Muscle of arm (tissue), 14 donors: ENCODE measurements at places on chromosomes 2 and 18. TPM values are rescaled to one million over a fixed set of nuclear protein-coding genes. Genes with fewer than 3 reads are reported as not detected.

Gene CPLX4
- polyA plus RNA-seq = not detected

Gene MTCL1
- 28.9 TPM for polyA plus RNA-seq

DNA sequence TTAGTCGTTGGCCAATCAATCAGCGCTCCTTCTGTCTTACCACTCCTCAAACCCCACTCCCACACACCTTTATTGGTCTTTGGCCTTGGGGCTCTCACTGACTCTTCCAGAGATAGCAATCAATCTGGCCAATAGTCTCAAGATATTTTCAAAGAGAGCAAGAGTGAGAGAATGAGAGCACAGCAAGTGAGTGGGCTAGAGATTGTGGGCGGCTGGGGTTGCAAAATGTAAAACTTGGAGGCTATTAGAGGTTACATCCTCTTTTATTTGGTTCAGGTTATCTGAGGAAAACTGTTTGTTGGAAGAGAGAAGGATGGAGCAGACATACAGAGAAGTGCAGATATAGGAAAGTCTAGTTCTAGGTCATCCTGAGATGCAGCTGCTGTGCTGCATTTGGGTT is 32.8 kb downstream of the TACR1 start:
- DNase-seq = no peak

- DNase-seq = peak; percentile 86
Observed at GRCh38 chr2:69013142-69013839, at the start of gene ANTXR1. TSS of gene ANTXR1 (plus strand) at chr2:69013179. CDS start at chr2:69013500, 321 bp downstream.

Gene INO80D
- polyA plus RNA-seq = 7.2 TPM

DNA sequence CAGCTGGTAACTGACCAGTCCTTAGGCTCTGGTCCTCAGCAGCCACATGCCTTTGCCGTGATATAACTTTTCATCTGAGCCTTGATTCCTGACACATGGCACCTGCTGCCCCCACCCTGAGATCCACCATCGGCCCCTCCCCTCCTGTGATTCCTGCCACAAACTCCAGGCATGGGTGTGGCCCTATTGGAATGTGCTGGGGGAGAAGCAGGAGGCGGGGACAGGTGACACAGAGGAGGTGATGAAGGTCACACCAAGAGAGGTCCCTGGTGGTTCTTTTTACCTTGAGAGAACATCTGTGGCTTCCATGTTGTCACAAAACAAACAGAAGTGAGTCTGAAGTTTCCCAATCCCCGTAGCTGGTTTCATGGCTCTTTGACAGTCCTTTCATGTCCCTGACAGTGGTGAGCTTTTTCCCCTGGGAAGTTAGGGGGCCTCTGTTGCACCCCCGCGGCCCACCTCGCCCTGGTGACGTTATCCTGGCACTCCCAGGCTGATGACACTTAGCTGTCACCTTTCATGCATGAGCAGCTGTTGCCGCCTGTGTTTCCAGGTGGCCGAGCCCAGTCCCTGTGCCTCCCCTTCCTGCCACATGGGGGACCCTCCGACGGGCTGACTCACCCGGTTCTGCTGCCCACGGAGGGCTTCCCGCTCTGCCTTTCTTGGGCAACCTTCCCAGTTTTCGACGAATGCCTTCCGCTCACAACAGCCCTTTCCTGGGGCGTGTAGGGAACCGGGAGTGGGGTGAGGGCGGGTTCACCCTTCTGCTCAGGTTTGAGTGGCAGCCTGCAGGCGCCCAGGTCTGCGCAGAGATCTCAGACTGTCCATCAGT is 66.3 kb upstream of the GLI2 start:
- no peak for DNase-seq

Gene DNAJC5G
- polyA plus RNA-seq = 0.28 TPM

GRCh38 chr2:241432824-241433448 is 75.4 kb downstream of the STK25 start:
- DNase-seq = no peak

- DNase-seq = peak; percentile 34
Observed at GRCh38 chr2:218806346-218806978, 24.5 kb downstream of the CYP27A1 start.

Gene KYNU
- 0.94 TPM for polyA plus RNA-seq

Gene DYNC2LI1
- 49.2 TPM for polyA plus RNA-seq

DNA sequence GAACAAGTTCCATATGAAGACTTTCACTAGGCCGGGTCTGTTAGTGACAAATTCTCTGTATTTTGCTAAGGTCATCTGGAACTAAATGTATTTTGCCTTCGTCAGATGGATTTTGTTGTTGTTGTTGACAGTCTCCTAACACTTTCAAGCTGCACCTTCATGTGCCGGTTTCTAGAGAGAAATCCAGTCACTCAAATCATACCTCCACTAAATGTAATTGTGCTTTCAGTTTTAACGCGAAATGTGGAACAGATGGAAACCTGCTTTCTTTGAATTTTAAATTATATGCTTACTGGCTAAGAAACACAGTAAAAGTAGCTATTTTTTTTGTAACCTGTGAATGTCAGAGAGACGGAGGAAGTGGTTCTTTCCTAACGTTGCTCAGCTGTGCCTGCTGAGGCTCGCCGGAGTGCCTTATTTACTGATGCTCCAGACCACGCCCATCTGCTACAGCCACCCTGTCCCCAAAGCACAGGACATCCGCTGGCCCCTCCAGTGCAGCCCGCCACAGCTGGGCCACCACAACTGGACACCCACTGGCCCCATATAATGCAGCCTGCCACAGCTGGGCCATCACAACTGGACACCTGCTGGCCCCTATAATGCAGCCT is 134.7 kb downstream of the PXDN start:
- no peak for DNase-seq

DNA sequence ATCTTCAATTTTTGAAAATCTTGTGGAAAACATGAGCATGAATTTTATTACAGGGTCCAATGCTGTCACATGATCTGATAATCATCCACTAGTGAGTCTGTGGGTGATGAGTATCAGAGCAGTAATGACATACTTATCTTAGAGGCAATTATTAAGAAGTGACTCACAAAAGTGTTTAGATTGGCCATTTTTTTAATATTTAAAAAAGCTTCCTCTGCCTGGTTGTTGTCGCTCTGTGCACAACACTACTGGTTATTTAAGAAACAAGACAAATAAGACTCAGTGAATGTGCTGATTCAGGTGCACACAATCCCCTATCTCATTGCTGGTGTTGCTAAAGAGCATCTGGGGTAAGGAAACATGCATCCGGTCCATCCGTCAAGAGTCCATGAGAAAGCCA is 665.8 kb upstream of the ZEB2 start:
- no peak for DNase-seq

DNA sequence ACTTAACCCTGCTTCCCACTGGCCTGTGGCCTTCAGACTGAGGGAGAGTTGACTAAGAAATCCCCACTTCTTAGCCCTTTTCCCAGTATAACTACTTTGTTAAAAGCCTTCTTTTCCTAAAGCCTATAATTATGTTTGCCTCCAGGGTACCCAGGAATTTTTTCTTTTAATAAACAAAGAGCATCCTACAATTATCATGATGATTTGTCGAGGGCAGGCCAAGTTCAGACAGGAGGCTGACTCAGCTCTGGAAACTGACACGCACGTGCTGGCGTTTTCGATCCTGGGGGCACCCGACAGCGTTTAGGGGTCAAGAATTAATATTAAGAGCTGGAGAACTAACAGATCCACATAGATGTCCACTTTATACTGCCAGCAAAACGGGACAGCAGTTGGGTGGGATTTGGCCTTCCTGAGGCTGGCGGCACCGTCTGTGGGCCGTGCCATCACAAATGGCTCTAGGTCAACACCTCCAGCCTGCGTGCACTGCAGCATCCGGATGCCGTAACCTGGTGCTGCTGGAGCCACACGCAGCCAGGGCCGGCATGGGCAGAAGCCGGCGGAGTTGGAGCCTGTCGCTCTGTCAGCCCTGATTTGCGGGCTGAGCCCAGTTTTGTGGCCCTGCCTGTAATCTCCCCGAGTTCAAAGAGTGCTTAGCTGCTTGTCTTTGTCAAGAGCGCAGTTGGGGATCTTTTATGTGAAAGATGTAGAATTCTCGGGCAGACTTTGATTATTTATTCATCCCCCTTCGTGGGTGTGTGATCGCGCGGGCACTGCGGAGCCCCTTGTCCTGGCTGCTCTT is 191.0 kb downstream of the GLI2 start:
- DNase-seq = no peak

Gene MEP1B
- not detected for polyA plus RNA-seq

DNA sequence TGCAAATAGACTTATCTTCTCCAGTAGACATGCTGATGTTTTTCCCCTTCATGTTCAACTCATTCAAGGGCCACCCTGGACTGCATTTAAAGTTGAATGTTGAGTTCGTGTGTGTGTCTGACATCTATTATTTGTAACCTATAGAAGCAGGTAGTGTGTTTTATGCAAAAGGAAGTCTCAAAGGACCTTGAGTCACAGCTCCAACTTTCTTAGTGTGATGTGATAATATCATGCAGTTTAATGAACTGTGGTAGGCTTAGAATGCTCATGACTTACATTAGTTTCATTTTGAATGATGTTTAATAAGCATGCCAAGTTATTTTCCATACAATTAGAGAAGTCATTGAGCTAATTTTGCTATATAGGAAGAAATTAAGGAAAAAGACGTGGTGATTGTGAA is 67.9 kb downstream of the CERS6 start:
- no peak for DNase-seq

DNA sequence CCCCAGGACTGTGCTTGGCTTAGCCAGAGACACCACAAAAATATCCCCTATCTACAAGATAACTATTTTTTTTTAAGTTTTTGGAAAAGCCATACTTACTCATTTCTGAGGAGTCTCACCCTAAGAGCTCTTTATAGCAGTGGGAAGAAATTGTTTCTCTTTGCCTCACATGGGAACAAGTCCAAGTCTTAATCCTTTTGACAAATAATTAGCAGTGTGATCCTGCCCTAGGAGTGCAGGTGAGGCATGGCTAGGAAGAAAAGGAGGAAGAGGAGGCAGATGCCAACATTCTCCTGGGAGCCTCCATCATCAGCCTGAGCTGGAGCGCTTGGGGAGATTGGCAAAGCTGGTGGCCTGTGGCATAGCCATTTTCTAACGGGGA is 115.6 kb downstream of the STPG4 start:
- DNase-seq = no peak

Gene SERPINB2
- 0.33 TPM for polyA plus RNA-seq

- DNase-seq = no peak
Observed at GRCh38 chr2:48347712-48348111, 182.2 kb upstream of the STON1 start.

Gene AOX1
- 1.5 TPM for polyA plus RNA-seq

Gene STARD6
- not detected for polyA plus RNA-seq

DNA sequence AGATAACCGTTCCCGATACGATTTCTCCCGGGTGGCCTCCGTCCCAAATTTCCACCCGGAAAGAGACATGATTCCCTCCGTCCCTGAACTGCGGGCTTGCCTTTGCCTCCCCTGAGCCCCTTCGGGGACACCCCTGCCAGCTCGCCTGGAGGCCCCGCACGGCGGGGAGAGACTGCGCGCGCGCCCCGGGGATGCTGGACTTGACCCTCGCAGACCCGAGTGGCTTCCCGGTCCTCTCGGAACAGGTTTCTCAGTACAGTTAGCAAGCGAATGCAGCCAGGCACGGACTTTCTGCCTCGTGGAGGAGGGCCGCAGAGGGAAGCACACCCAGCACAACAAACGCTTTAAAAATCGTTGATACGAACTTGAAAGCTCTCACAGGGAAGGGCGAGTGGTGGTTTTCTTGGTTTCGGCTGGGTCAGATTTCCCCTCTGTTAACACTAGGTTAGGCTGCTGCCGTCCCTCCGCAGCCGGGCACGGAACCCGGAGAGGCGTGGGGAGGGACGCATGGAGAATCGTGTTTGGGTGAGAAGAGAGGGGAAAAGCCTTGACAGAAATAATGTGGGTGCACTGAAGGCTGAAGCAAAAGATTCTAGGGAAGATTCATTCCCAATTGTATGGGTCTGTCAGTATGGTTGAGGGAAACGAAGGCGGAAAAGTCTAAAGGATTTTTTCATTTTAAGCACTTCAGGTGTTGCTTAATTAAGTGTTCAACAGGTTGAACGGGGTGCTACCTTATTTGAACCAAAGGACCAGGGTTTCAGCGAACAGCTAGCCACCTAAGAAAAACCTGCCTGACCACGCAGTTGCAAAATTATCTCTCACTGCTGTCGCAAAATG is 916 bp downstream of the TNFRSF11A start:
- DNase-seq = peak; percentile 35

GRCh38 chr2:149307014-149307413 is 23.4 kb upstream of the LYPD6 start:
- no peak for DNase-seq

GRCh38 chr2:212337036-212337435 is 201.6 kb downstream of the ERBB4 start:
- DNase-seq = no peak

- no peak for DNase-seq
Observed at GRCh38 chr18:62808123-62808522, 92.8 kb downstream of the PHLPP1 start.

Gene IL36A
- not detected for polyA plus RNA-seq

- peak; percentile 83 for DNase-seq
Observed at GRCh38 chr18:48713309-48713708, 174.5 kb downstream of the CTIF start.

GRCh38 chr2:235238537-235238936 is 255.3 kb upstream of the AGAP1 start:
- DNase-seq = peak; percentile 63

GRCh38 chr2:84493514-84493913 is 22.8 kb upstream of the DNAH6 start:
- no peak for DNase-seq

GRCh38 chr2:187546762-187547333 is 7.4 kb downstream of the TFPI start:
- DNase-seq = no peak

GRCh38 chr2:28766070-28766469 is 14.4 kb downstream of the PPP1CB start:
- DNase-seq = no peak

DNA sequence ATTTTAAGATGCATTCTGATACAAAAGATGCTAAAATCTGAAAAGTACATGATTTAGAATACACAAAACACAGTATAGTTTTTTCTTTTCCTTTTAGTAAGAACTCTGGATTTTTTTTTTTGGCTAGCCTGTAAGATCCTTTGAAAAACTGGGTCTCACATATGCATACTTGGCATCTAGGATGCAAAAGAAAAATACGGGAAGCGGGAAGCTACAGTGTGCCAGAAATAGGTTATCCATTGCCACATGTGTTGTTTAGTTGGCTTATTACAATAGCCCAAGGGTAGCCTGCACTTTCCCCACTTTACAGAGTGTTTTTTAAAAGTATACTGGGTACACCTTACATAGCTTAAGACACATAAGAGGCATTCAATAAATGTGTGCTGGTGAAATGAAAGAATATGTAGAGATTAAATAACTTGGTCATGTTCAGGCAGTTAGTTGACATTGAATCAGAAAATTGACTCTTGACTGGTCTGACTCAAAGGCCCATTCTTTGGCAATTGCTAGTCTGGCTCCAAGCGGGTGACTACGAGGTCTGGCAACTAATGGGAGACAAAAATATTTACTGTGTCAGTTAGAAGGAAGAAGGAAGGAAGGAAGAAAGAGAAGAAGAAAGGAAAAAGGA is 286.8 kb upstream of the TRIB2 start:
- DNase-seq = no peak

- DNase-seq = no peak
Observed at GRCh38 chr2:239115616-239116015, 267.7 kb downstream of the TWIST2 start.

DNA sequence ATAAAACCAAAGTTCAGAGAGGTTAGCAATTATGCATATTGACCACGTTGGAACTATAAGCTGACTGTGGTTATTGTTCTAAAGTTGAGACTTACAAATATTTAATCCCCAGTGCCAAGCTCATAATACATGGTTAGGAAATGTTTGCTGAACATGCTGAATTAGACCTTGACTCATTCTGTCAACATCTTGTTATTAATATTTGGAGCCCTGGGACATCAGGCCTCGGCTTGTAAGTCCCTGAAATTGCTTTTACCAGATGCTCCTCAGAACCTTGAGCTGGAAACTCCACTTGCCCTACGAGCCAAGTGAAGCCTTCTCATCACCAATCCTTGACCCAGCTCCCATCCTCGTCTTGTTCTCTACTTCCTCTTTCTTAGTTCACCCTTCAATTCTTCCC is 21.2 kb downstream of the DYNAP start:
- DNase-seq = no peak

Gene PRSS56
- polyA plus RNA-seq = not detected
